ENCODE measurements at places on chromosomes 2 and 18.

DNA sequence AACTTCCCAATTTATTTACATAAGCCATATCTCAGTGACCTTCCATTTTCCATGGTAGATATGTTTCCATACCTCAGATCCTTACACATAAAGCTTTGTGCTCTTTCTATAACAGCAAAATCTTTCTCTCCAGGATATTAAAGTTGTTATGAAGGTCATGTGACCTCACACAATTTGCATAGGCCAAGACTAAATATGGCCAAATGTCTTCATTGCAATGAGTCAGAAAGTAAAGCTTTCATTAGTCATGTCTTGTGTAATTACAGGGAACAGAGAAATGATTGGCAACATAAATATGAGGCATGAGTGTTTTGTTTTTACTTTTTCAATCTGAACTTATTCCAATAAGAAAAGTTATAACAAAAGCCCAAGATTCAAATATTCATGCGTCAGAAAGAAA lies 243.5 kb downstream of the ASXL3 start:
- no peak for DNase-seq

- DNase-seq = no peak
These were observed 21.4 kb downstream of the MGAT5 start for GRCh38 chr2:134275058-134275862.

GRCh38 chr2:221559991-221560390 lies 12.1 kb downstream of the EPHA4 start:
- DNase-seq = no peak

GRCh38 chr2:119114266-119114665 lies 44.3 kb downstream of the C1QL2 start:
- DNase-seq = no peak

- no peak for DNase-seq
These were observed 70.4 kb upstream of the DTNA start for GRCh38 chr18:34639687-34640086.

GRCh38 chr2:200455958-200456421 lies 53.9 kb downstream of the KCTD18 start:
- no peak for DNase-seq

GRCh38 chr2:101986804-101987740 lies 4.7 kb upstream of the IL1R2 start:
- DNase-seq = no peak

- DNase-seq = no peak
These were observed 14.6 kb upstream of the NT5C1B start for GRCh38 chr2:18603854-18604530.

GRCh38 chr18:67456711-67457110 lies 59.8 kb downstream of the DSEL start:
- no peak for DNase-seq

DNA sequence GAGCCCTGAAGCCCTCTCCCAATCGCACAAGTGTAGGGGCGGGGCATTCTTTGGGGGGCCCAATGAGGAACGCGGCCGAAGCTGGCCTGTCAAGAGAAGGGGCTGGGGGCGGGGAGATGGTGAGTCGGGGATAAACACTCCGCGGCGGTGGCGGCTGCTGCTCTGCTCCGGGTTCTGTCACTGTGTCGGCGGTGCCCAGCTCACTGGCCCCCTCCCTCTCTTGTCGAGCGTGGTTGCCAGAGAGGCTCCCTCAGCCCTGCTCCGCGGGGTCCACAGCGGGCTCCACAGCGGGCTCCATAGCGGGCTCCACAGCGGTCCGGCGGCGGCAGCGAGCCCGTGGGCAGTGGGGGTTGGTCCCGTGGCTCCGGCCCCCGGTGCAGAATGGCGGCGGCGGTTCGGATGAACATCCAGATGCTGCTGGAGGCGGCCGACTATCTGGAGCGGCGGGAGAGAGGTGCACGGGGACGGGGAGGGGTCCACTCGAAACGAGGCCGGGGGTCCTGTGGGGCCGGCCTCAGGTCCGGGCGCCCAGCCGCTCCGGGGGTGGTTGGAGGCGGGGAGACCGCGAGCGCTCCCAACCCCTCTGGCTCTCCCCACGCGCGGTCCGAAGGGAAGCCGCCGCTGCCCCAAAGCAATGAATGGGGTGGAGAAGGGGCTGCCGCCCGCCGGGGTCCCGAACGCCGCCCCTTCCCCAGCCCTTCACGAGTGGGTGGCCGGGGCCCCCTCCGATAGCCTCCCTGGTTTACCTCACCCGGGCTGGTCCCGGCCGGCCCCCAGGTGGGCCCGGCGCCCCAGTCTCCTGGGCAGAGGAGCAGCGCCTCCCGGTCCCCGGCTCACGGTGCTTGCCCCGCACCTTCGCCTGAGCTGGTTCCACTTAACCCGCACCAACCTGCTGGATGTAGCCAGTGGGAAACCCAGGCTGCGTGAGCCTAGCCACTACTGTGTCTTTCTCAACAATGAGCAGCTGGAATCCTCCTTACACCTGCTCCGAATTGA lies at the start of gene MXD1:
Gene MXD1 (plus strand): TSS at position 160 of the 996 bp plus-strand sequence. CDS start 222 bp downstream, at position 382.
- DNase-seq = no peak

- DNase-seq = no peak
These were observed 5.0 kb upstream of the ALPK2 start for GRCh38 chr18:58633874-58634273.

GRCh38 chr18:46868169-46868921 lies 49.0 kb downstream of the PIAS2 start:
- no peak for DNase-seq

DNA sequence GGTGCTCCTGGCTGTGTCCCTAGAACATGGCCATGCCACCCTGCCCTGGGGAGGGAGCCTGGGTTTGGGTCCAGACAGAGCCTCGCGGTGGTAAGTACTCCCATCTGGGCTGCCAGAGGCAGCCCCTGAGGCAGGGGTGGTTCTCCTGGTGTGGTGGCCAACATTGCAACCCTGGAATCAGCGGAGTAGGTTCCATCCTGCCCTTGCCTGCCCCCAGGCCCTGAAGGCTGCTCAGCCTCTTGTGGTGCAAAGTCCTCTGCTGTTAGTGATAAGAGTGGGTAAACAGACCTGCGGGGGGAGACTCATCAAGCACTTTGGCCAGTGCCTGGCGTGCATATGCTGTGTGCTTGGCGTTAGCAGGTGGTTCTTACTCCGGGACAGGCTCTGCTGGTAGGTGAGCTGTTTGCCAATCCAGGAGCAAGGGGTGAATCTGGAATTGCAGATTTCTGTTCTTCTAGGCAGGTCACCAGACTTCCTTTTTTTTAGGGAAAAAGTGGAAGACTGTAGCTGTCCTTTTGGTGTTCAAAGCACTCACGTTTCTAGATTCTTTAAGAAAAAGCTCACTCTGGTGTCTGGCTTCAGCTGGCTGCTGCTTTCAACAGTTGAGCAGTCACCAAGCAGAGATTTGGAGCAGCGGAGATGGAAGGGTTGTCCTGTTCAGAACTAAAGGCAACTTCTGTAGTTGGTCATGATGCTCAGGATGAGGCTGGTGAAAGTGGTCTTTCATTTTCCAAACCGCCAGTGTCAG lies 3.2 kb downstream of the CNNM3 start:
- DNase-seq = no peak

- DNase-seq = no peak
These were observed 172.1 kb upstream of the ARL4C start for GRCh38 chr2:234669001-234669400.

DNA sequence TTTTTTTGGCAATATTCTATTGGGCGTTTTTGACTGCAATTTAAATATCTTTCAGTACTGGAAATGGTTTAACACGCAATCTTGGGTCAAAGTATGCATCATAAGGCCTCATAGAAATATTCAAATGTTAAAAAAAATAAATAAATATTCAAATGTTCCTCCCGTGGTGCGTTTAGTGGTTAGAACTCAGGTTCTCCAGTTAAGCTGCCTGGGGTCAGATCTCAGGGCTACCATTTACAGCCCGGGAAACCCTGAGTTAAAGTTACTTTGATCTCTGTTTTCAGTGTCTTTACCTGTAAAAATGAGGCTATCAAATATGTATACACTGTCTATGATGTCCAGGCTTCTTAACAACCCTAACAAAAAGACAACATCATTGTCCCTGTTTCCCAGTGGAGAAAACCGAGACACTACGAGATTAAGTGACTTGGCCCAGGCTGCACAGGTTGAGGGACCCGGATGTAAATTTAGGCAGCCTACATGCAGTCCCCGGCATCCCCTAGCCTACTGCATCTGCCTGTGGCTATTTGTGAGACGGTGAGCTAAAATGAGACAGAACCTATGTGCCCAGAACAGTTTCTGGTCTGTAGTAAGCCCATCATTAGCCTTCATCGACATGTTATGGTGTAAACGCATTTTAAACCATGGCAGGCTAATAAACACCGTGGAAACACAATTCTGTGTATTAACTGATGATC lies 1.7 kb downstream of the FHL2 start:
- no peak for DNase-seq

- DNase-seq = no peak
These were observed 149.5 kb upstream of the ZFP36L2 start for GRCh38 chr2:43375746-43376522.

GRCh38 chr2:144659731-144660275 lies 139.9 kb upstream of the ZEB2 start:
- DNase-seq = peak; percentile 65

GRCh38 chr2:95685513-95685912 lies 93.7 kb downstream of the TRIM43 start:
- DNase-seq = no peak

- no peak for DNase-seq
These were observed 2.2 kb downstream of the ELAC1 start for GRCh38 chr18:50970006-50970405.

- no peak for DNase-seq
These were observed 45.4 kb upstream of the LTBP1 start for GRCh38 chr2:32901313-32901712.

DNA sequence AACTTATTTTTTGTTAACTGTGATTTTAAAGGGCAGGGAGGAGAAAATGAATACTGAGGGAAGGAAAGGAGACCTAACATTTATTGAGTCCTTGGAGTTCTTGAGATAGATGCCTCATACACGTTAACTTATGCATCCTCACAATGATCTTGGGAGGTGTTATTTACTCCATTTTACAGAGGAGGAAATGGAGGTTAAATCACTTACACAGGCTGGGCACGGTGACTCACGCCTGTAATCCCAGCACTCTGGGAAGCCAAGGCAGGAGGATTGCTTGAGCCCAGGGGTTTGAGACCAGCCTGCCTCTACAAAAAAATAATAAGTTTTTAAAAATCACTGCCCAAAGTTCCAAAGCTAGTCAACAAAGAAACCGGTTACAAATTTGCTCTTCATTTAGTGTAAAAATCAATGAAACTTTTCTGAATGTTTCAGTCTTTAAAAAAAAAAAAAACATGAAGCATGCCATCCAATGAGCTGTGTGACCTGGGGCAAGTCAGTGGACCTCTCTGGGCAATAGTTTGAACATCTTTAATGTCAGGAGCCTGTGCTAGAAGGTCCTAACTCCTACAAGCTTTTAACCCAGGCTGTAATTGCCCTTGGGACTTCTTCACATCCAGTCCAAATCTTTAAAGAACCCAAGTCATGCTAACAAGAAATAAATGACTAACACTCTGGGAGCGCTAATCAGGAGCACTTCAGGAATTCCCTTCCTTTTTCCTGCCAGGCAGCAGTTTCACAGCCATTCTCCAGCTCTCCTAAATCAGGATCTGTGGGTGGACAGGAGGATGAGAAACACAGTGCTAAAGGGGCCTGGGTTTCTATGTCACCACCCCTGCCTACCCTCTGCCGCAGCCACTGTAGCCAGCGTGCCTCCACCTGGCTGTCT lies 176.4 kb downstream of the TMEM247 start:
- no peak for DNase-seq

GRCh38 chr2:156818944-156819343 lies 382.8 kb downstream of the GPD2 start:
- no peak for DNase-seq

DNA sequence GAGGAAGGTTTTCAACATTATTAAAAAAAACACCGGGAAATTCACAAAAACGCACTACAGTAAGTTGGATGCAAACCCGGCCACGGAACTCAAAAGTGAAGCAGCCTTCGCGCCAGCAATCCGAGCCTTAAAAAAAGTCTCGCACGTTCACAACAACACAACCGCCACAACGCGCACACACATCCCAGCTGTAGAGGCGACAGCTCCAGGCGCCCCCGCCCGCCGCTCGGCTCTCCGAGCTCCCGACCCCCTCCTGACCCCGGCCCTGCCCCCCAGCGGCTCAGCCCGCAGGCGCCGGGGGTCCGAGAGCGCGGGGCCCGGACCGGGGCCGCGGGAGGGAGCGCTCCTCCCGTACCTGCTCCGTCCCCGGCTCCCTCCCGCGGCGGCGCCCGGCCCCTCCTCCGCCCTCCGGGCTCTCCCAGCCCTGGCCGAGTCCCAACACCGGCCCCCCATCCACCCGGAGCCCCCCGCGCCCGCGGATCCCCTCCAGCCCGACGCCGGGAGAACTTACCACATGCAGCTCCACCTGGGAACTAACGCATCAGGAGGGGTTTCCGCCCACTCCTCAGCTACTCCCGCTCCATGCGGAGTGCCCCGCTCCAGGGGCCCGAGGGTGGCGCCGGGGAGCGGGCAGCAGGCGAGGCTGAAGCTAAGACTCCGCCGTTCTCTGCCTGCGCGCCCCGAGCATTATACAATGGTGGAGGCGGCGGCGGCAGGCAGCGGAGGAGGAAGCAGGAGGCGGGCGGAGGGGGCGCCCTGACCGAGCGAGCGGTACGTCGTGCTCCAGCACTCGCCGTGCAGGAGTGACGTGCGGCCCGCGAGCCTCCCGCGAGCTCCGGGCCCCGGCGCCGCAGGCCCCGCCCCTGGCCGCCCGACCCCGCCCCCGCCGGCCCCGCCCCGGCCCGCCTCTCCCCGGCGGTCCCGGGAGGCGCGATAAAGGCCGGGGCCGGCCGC lies at the start of gene SERTAD2:
Gene SERTAD2 (minus strand): TSS at position 805 of the 954 bp plus-strand sequence. CDS start 17,042 bp downstream, outside the sequence.
- DNase-seq = peak; percentile 88

DNA sequence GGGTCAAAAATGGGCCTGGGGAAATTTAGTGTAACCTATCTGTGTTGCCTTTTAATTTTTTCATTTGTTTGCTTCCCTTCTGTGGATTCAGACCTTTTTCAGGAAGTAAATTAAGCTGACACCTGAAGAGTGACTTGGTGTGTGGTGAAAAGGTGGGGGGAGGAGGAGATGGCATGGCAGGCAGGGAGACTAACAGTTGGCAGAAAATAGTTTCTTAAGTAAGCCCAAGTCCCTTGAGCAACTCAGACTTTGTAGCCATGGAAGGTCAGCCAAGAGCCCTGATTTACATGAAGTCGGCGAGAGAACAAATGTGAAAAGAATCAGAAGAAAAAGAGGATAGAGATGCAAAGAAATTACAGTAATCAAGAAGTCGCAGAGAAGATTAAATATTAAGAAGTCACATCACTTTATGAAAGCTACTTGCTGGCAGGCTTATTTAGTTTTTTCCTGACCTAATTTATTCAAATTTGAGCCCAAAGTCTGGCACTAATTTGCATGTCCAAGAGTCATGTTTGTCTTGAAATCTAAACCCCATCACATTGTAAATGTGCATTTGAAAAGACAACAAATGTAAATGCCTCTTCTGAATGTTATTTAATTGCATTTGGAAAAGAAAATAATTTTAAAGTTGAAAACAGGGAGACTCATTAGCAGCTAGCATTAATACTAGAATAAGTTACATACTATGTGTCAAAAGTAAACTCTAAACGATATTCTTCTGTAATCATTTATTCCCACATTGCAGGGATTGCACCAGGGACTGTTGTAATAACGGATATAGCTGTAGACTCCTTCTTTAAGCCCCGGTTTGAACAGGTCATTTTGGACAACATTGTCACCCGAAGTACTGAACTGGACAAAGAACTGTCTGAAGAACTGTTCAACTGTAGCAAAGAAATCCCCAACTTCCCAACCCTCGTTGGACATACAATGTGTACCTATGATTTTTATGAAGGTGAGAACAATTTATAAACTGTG lies 19.3 kb downstream of the UPP2 start:
- no peak for DNase-seq

All from stimulated activated CD8-positive, alpha-beta memory T cell treated with anti-CD3 and anti-CD28 coated beads, Interleukin-7, amount 100 ng/mL, for 4 hours (primary cell).